Right ventricle myocardium superior (tissue), 1 donor: ENCODE measurements at places on chromosomes 6 and 20. TPM values are rescaled to one million over a fixed set of nuclear protein-coding genes. Genes with fewer than 3 reads are reported as not detected.

GRCh38 chr6:63649847-63650265 lies 14.3 kb downstream of the PHF3 start:
- no peak for DNase-seq

GRCh38 chr20:37518606-37519507 lies 2.2 kb upstream of the NNAT start:
- DNase-seq = peak; percentile 83

DNA sequence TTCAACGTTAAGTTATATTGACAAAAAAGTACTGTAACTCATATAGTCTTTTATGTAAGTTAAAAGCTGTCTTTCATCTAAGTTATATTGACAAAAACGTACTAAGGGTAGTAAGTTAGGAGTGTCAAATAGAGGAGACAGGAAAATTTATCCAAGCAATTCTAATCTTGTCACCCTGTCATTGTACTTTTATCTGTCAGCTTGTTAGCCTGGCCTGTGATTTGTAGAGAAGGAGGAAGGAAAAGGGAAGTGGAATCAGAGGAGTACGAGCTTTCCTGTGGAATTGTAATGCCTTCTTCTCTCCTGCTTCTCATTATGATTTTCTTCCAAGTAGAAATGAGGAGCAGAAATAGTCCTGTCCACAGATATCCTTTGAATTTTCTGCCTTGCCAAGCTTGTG lies 18.8 kb downstream of the KCTD20 start:
- no peak for DNase-seq

GRCh38 chr20:35891375-35891774 lies 62.9 kb downstream of the SCAND1 start:
- DNase-seq = no peak

DNA sequence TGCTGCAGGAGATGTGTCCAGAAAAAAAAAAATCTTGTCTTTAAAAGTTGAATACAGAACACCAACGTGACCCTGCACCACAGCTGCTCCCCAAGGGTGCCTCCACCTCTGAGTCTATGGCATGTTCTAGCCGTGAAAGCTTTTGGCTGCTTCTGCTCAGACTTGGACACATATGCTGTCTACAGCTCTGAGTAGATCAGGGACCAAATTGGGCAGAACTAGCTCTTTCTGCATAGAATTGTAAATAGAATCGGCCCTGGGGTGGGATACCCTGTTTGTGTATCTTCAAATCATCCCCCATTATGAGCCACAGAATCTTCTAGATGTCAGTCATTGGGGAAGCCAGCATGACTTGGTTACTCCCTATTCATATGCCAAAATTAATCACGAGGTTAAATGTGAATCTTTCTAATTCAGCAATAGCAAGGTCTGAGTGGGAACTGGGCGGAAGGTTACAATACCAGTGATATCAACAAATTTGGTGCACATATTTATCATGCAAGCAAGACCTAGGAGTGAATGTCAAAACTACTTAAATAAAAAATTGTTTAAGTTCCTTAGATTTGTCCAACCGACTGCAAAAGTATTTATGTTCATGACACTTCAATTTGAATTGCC lies 302.8 kb downstream of the KIF16B start:
- DNase-seq = no peak

GRCh38 chr6:170424604-170425126 lies 118.1 kb downstream of the FAM120B start:
- DNase-seq = no peak

DNA sequence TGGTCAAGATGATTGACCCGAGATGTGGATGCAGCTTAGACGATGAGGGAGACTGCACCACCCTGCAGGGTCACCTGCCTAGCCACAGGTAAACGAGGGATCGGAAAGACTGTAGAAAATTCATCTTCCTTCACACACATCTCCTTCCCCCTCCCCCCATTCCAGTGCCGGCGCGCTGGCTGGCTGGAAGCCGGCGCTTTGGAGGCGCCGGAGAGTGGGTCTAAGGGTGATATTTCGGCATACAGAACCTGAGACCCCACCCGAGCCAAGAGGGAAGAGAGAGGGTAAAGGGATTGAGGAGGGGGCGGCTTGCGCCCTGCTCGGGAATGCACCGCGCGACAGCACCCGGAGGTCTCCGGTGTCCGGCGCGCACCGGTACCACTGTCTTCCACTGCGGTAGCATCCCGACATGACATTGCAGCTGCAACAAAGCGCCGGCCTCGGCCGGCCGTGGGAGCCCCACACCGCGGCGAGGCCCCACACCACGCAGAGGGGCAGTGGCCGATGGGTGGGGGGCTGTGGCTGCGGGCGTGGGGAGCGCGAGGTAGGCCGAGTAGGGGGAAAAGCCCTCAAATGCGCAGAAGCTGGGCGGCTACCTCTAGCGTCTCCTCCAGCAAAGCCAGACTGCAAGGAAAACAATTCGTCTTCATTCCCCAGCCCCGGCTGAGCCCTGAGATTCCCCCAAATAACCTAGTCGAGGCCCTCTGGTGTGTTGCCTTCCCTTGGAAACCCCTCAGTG lies 984 bp downstream of the TNFRSF21 start:
- peak; percentile 47 for DNase-seq

Gene BPIFB2
- not detected for total RNA-seq

Gene SIRPB2
- total RNA-seq = 3.1 TPM

DNA sequence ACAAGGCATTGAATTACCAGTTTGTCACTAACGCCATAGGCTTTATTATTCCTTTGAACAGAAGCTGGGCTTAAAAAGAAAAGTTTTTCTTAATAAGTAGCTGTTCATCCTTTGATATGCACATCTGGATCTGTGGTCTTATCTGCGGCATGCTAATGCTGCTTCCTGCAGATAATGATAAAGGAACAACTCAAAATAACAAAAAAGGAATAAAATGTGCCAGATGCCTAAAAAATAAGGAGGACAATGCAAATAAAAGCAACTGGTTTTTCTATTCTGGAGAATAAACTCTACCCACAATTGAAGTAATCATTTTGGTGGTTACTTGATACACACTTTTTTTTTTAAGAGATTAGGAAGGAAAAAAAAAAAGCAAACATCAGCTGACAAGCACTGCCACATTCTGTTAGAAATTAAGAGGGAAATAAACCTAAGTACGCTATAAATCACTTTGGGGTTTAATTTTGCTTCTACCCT lies 156.8 kb upstream of the SALL4 start:
- no peak for DNase-seq

Gene KCNK5
- 0.65 TPM for total RNA-seq

GRCh38 chr6:54910921-54911320 lies 64.3 kb downstream of the FAM83B start:
- no peak for DNase-seq

Gene ZC3H12D
- total RNA-seq = 0.51 TPM

DNA sequence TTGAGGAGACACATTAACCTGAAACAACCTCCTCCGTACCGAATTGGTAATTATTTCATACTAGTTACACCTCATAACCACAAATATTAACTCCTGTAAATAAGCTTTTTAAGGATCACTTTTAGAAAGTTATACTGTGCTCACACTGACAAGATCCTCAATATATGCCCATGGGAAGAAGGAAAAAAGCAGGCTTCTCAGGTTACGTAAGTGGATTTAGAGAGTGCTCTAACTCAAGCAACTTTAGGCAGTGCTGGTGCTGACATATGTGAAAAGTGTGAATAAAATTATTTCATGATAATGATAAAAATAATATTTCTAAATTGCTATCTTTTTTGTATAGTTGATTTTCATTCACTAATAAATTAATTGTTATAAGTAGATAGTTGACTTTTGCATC lies 76.1 kb downstream of the PRKN start:
- no peak for DNase-seq

DNA sequence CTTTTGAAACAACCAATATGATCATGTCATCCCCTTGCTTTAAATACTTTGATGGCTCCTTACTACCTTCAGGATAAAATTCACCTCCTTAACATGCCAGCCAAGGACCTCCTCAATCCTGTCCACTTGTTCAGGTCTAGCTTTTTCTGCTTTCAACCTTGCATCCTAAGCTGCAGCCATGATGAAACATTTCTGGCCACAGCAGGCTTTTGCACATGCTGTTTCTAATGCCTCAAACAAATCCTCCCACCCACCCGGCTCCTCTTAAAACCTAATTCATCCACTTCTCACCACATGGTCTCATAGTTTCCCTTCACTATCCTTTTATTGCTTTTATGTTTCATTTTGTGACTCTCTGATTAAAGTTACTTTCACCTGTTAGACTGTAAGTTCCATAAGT lies 124.6 kb downstream of the MYB start:
- no peak for DNase-seq

- DNase-seq = no peak
These were observed 62.4 kb downstream of the CD24 start for GRCh38 chr6:106912091-106912490.

GRCh38 chr6:169265486-169266131 lies 12.0 kb upstream of the THBS2 start:
- no peak for DNase-seq

Gene WFDC5
- total RNA-seq = not detected

Gene PRDM13
- total RNA-seq = not detected

Gene CCDC28A
- total RNA-seq = 6.8 TPM

- DNase-seq = peak; percentile 82
These were observed 253.2 kb downstream of the UST start for GRCh38 chr6:148999929-149000468.

DNA sequence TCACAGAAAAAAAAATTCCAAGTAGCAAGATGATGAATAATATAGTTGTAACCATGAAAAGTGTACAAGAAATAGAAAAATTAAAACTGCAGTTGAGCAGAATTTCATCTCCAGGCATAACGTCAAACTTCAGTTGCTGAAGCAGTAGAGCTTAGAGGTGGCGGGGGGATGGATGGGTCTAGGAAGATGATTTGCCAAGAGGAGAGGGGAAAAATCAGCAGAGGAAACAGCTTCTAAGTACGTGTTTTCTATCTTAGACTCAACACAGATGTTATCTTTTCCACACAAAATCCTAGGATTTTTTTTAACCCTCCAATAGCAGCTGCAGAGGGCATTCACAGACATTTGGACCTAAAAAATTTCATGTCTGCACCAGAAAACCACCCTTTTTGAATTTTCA lies 136.0 kb downstream of the OPN5 start:
- no peak for DNase-seq

GRCh38 chr6:83168556-83168955 lies 24.5 kb downstream of the PGM3 start:
- no peak for DNase-seq

GRCh38 chr6:154229786-154230185 lies 126.8 kb downstream of the IPCEF1 start:
- DNase-seq = no peak

DNA sequence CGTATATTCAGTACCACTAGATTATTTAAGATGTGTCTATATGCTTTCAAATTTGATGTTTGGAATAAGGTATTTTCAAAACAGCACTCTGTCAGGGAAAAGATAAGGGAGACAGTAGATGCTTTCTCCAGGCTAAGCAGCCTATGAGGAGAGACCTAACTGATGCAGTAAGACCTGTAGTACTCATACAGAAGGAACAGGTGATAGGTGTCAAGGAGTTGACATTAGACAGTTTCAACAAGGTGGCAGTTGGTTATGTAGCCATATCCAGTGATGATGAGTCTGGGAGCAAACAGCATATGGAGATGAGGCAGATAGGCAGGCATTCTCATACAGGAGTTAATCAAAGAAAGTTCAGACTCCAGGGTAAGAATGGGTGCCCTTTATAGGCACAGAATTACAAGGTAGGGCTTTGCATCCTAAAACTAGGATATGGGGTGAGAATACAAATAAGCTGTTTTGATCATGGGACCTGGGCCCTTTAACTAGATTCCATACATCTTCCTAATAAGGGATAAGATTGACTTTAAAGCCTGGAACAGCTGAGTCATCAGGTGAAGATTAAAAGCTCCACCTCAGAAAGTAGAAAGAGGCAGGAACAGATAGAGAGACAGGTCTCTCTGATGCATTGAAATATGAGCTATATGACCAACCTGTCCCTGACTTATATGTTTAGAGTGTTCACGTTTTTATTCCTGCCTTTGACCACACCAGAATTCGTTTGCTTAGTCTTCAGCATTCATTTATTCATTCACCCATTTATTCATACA lies 7.9 kb downstream of the RSPH4A start:
- DNase-seq = no peak

DNA sequence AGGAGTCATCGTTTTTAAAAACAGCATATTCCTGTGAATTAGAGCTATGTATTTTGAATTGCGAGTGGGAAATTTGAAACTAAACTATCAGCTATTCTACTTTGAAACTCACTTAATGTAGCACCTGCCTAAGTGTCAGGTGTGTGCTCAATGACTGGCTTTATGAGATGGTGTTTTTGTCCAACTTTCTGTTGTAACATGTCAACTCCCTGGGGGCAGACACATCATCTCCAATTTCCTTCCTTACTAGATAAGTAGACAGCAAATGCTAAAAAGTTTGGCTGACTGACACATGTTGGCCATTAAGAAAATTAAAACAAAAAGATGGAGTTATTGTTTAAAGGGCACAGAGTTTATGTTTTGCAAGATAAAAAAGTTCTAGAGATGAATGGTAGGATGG lies 226.9 kb downstream of the TFAP2B start:
- no peak for DNase-seq

DNA sequence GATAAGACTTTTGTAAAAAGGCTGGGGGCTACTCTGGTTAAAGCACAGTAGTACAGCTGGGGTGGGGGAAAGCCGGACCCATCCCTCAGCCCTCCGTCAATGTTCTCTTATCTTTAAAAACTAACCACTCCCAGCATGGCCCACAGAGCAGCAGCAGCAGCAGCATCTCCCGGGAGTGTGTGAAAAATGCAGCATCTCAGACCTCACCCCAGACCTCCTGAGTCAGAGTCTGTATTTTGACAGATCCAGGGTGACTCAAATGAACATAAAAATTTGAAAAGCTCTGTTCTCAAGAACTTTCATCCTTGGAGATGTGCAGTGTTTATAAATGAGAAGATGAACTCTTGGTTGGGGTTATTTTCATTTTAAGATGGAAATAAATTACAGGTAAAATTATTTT lies 277.7 kb upstream of the ECI2 start:
- no peak for DNase-seq

DNA sequence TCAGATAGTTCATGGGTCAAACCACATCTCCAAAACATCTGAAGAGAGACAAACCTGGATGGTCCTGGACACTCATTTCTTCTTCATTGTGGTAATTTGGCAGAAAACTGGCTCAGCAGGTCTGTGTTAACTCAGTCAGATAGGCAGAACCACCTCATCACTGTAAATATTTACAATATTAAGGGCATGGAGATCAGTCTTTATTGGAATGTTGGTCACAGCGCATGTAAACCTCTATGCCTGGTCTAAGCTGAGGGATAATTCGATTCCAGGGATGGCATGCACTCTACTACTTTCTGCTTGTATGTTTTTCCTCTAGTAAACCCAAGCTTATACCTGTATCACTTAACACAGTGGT lies 4.0 kb upstream of the TBC1D7 start:
- no peak for DNase-seq

- DNase-seq = no peak
These were observed 154.2 kb upstream of the QKI start for GRCh38 chr6:163260111-163260895.

GRCh38 chr20:44027343-44028002 lies 112.8 kb downstream of the TOX2 start:
- DNase-seq = no peak

Gene TFAP2B
- total RNA-seq = not detected
